ENCODE measurements at places on chromosomes 13 and 19.

- DNase-seq: no peak
Measured at GRCh38 chr13:39405596-39406205, 197.3 kb downstream of the LHFPL6 start.

DNA sequence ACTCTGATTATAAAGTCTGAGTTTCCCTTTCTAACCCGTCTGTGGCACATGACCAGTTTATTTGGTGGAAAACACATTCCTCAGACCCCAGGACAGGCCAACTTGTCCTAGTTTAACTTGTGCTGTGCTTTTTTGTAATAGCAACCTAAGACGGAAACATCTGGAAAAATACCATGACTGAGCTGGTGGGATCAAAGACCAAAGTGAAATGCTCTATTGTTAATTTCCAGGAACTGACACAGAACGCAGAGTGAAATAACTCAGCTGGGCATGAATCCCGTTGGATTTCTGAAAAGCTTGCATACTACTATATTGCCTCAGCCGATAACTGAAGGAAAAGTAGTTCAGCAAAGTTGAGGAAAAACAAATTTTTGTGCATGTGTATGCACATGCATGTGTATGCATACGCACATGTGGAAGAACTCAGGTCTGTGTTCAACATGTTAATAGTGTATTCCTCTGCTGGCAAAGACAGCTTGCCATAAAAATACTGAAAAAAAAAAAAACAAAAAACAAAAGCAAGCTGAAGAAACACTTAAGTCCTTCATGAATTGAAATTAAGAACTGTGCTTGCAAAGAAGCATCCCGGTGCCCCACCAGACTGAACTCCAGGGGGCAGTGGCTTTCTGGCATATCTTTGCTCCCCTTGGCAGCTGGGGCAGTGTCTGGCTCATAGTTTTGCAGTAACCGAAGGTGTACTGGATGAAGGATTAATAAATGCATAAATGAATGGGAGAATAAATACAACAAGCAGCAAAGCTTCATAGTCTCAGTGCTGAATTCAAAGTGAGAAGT lies 187.8 kb downstream of the LHFPL6 start:
- DNase-seq: no peak

- no peak for DNase-seq
Measured at GRCh38 chr19:45766869-45767346, 2.1 kb downstream of the SIX5 start.

GRCh38 chr19:57105976-57106721 lies 13.6 kb upstream of the USP29 start:
- no peak for DNase-seq

DNA sequence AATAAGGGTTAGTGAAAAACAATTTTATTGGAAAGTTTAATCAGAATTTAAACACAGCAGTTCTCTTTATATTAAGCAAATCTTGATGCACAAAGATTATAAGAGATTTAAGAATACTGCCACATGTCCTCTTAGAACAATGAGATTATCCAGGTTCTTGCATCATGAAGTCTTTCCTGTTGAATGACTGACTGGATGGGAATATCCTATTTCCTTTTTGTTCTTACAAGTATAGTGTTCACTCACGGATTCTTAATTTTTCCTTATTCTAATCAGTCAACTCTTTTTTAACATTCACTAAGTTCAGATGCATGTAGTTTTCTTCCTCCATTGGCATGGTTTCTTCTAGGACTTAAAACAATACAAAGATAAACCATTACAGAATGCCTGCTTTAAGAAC lies 10.1 kb downstream of the URI1 start:
- DNase-seq: no peak
